ENCODE measurements at places on chromosomes 11 and 22. TPM values are rescaled to one million over a fixed set of nuclear protein-coding genes. Genes with fewer than 3 reads are reported as not detected.

DNA sequence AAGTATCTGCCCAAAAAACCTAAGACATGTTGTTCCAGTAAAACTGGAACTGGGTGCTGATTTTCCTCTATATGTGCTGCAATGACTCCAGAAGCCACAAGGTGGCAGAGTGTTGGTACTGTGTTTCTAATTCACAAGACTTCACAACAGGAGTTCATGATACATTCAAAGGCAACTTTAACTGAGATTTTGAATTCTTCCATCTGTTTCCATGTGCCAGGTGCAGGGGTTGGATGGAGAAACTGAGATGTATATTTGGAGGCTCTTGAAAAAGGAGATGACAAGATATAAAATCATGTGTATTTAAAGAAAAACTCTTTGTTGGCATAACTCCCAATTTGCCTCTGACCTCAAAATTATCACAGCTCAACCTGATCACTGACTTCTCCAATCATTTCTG lies 1098.6 kb upstream of the CCDC90B start:
- DNase-seq, result peak; percentile 44

GRCh38 chr11:43920598-43921419 lies 21.6 kb upstream of the C11orf96 start:
- DNase-seq, result peak; percentile 96

DNA sequence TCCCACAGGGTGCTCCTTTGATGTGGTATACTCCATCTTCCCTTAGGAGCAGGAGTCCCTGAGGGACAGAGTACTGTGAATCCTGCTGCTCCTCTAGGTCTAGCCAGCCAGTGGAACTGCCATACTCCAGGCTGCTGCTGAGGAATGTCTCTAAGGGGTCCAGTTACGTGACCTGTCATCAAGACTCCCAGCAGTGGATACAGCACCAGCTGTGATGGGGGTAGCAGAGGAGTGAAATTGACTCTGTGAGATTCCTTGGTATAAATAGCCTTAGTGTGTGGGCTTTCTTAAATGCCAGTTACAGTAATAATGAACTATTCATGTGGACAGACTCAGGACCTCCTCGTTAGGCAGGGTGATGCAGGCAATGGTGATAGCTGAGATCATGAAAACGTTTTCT lies 140.4 kb upstream of the LUZP2 start:
- no peak for DNase-seq

DNA sequence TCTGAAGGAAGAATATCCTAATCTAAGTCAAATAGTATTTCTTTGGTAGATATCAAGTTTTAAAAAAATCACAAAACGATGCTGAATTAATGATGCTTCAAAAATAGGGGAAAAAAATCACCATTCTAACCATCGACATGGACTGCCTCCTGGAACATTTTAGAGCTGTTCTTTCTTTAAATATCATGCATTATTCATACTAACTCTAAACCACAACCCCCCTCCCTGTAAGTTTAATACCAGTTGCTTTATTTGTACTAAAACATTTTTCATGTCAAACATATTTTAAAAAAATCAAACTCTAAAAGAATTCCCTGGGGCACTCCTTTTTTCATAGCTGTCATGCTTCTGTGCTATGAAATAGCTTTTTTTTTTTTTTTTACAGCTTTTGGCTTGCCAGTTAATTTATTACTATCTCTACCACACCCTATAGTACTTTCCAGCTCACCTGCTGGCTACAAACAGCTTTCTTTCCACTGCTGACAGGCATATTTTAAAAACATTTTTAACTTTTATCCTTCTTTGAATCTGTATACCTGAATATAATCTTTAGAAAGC lies 256.9 kb downstream of the SOX6 start:
- DNase-seq, result no peak

DNA sequence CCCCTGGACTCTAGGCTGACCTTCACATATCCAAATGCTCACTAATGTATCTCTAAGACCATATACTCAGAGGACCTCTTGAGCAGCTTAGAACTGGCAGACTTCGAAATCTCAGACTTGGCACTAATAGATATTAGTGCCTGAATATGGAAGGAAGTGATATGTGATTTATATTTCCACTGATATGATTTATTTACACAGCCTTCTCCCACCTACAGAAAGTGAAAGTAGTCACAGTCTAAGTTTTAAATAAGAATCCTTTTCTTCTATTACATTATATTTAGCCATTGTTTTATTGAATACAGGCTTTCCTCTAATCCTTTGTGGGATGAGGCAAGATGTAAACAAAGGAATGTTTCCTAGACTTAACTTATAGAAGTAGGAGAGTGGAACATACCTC lies 6.7 kb upstream of the NAV2 start:
- peak; percentile 75 for DNase-seq

GRCh38 chr11:13009921-13010748 lies 1.0 kb downstream of the RASSF10 start:
- DNase-seq, result peak; percentile 18

DNA sequence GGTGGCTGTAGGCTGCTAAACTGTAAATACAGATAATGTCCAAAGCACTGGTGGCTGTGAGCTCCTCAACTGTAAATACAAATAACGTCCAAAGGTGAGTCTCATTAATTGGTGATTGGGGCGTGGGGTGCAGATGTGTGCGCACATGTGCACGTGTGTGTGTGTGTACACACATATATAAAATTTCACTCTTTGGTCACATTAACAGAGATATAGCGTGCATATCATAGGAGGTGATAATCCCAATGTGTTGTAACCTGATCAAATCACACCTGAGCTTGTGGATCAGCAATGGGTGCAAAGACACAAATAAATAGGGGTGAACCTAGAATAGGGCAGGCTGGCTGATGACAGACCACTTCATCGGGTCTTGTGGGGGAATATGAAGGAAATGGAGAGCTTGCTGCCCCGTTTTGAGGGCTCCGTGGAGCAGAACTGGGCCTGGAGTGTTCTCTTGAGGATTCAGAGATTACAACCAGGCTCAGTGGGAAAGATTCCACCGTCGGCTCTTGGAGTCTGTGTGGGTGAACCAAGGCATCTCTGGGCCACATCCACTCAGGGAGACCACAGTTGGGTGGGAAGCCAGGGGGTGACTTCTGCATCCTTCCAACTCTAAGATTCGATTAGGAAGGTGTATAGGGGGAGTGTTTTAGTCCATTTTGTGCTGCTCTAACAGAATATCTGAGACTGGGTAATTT lies 24.9 kb upstream of the OSBPL5 start:
- DNase-seq, result no peak

DNA sequence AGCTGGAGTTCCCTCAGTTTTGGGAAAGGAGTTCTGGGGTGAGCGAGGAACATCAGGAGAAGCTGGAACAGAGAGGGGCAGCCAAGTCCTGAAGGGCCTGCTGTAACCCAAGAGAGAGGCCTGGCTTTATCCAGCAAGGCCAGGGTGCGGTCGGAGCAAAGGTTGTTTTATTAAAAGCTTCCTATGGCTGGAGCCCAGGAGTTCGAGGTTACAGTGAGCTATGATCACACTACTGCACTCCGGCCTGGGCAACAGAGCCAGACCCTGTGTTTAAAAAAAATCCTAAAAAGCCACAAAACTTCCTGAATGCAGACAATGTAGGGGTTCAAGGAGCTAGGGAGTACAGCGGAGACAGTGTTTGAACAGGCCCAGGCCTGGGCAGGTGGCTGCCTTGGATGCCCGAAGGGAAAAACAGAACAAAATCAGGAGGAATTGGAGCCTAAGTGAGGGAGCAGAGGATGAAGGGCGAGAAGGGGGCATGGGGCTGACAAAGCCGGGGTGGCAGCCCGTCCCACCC lies 22.2 kb upstream of the MALAT1 start:
- DNase-seq, result peak; percentile 31

DNA sequence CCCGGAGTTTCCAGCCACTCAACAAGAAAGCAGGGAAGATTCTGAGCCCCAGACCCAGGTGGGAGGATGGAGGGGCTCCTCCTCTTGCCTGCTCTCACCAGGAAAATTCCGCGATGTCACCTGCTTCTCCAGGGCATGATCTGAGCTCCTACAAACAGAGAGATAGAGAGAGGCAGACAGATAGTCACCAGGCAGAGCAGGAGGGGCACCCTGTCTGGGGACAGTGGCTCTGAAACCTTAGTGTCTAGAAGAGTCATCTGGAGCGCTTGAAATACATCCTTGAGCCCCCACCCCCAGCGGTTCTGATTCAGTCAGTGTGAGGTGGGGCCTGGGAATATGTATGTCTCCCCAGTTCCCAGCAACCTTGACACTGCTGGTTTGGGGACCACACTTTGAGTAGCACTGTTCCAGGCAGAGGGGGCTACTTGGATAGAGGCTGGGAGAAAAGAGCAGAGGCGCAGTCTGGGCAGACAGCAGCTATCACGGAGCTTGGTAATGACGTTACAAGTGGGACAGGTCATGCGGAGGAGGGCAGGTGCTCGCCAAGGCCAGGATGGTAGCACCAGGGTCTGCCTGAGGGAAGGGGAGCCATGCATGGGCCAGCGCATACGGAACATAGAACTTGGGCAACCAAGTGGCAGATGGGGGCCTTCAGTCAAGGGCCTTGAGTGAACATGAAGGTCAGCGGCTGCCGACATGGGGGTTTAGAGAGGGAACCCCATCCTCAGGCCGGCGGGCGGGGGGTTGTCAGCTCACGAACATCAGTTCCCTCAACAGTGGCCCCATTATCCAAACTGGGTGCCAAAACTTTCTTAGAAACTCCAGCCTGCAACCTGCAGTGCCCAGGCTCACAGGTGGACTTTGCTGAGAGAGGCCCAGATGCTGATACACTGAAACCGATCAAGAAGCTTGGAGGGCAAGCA lies 60.9 kb upstream of the MYEOV start:
- DNase-seq, result no peak

- DNase-seq, result no peak
These were observed 37.1 kb downstream of the NECTIN1 start for GRCh38 chr11:119691701-119692539.

GRCh38 chr22:22111267-22111751 lies 128.7 kb upstream of the TOP3B start:
- DNase-seq, result no peak

DNA sequence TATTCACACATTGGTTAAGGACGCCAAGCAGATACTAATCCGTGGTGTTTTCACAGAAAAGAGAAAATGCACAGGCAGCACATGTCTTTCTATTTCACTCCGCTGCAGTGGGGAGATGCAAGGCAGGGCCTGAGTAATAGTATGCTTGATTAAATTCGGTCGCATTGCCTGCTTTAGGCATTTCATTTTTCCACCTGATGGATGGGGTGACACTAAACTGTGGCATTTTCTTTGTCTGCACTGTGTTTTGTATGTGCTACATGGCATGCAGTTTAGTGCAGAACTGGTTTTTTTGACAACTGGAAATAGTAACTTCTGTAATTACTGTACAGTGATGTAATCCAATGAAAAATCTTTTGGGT lies 94.9 kb downstream of the SLC17A6 start:
- no peak for DNase-seq

DNA sequence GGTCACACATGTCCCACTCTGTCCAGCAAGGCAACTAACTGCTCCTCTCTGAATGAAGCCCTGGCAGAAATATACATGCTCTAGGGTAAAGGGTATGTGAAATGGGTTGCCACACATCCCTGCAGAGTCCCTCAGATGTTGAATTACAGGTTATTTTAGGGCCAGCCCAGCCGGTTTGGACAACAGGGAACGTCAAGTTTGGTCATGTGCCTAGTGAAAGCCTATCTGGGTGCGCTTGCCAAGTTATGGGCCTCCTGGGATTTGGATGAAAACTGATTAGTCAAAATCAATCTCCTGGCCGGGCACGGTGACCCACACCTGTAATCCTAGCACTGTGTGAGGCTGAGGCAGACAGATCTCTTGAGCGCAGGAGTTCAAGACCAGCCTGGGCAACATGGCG lies 10.4 kb downstream of the AP1B1 start:
- no peak for DNase-seq

GRCh38 chr11:113363406-113363805 lies 24.2 kb upstream of the ANKK1 start:
- no peak for DNase-seq

DNA sequence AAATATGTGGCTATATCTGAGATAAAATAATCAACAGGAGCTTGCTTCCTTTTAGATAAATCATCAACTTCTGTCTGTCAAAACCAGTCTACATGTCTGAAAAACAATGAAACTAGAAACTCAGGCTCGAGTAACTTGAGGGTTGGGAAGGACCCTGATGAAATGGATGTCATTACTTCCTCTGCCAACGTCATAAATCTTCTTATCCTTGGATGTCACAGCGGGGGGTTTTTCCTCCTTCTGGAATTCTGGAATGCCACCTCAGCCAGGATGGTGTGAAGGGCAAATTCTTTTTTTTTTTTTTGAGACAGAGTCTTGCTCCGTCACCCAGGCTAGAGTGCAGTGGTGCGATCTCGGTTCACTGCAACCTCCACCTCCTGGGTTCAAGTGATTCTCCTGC lies 13.4 kb downstream of the LGR4 start:
- no peak for DNase-seq

- DNase-seq, result no peak
These were observed 1.0 kb upstream of the SLC1A2 start for GRCh38 chr11:35420371-35420770.

- peak; percentile 28 for DNase-seq
These were observed 13.9 kb downstream of the CD82 start for GRCh38 chr11:44579302-44579761.

GRCh38 chr22:18075101-18075719 lies 2.6 kb upstream of the PEX26 start:
- no peak for DNase-seq

- DNase-seq, result no peak
These were observed 86.7 kb downstream of the RPS6KA4 start for GRCh38 chr11:64445651-64446050.

GRCh38 chr22:25824828-25825423 lies 82.9 kb downstream of the MYO18B start:
- DNase-seq, result no peak

DNA sequence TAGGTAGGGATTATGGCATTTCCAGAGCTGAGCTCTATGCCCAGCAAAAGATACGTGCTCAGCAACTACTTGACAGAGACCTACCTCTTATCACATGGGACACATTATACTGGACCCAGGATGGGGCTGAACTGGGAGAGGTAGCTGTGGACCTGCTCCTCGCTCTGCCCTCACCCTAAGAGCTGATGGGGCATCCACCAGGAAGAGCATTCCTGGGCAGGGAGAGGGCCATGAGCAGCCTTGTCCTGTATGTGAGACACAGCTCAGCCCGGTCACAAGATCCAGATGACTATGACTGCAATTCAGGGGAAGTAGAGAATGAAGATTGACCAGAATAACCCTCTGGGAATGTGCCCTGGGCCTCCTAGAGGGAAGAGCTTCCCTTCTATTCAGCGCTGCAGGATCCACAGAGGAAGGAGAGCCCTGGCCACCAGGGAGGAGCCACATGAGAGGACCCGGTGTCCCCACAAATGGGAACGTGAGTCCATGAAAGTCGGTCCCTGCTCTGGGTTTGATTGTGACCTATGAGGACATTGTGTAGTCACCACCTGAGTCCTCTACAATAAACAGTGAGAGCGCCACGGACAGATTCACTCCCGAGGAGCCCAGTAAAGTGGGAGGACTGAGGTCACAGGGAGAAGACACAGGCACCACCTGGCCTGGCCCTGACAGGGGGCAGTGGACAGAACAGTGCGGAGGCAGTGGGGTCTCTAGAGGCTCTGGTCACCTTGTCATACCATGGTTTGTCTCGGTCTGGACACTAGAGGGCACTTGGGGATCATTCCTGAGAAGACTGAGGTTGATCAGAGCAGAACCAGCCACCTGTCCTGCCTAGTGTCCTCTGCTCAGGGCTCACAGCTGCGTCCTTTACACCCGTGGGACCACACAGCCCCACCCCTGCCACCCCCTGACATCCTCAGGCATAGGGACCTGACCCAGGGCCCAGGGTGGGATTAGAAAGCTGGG lies 99.5 kb downstream of the ZNF280B start:
- no peak for DNase-seq

Gene PNPLA5
- not detected for total RNA-seq

Gene A4GALT
- total RNA-seq, result 18.8 TPM

Gene ANO3
- total RNA-seq, result not detected

Gene SCO2
- 3.7 TPM for total RNA-seq

Gene OR51B2
- total RNA-seq, result not detected

Gene PATE3
- total RNA-seq, result not detected

Gene RASL10A
- 1.9 TPM for total RNA-seq

Gene PRR5L
- 6.1 TPM for total RNA-seq

Measured in endothelial cell of umbilical vein (primary cell).